ENCODE measurements at places on chromosomes 6 and 20. TPM values are rescaled to one million over a fixed set of nuclear protein-coding genes. Genes with fewer than 3 reads are reported as not detected.

DNA sequence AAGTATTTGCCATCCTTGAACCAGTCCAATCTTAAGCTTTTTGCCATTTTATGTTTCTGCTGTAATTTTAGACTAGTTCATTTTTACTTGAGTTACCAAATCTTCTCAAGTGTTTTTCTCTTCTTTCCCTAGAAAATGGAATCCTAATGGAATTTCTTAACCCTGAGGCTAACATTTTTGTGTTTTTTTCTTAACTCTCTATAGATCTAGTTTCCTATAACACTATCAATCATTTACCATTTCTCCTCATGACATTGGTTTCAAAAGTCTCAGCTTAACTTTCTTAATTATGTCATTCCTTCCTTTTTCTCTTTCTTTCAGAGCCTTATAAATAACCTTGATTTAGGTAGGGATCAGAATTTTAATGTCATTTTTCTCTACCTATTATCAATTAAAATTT lies 54.8 kb downstream of the SENP6 start:
- H3K36me3 ChIP-seq: no peaks in the 10 kb centered on the region
- H3K4me1 ChIP-seq: no peaks in the 10 kb centered on the region
- no peak for DNase-seq
- no peak overlapping the region for H3K4me3 ChIP-seq

GRCh38 chr20:51021067-51022025 lies 1.6 kb downstream of the KCNG1 start:
- DNase-seq: no peak
- H3K36me3 ChIP-seq: no peaks in the 10 kb centered on the region
- H3K4me3 ChIP-seq: no peak overlapping the region
- H3K4me1 ChIP-seq: no peaks in the 10 kb centered on the region
- H3K27me3 ChIP-seq: no peaks in the 10 kb centered on the region

DNA sequence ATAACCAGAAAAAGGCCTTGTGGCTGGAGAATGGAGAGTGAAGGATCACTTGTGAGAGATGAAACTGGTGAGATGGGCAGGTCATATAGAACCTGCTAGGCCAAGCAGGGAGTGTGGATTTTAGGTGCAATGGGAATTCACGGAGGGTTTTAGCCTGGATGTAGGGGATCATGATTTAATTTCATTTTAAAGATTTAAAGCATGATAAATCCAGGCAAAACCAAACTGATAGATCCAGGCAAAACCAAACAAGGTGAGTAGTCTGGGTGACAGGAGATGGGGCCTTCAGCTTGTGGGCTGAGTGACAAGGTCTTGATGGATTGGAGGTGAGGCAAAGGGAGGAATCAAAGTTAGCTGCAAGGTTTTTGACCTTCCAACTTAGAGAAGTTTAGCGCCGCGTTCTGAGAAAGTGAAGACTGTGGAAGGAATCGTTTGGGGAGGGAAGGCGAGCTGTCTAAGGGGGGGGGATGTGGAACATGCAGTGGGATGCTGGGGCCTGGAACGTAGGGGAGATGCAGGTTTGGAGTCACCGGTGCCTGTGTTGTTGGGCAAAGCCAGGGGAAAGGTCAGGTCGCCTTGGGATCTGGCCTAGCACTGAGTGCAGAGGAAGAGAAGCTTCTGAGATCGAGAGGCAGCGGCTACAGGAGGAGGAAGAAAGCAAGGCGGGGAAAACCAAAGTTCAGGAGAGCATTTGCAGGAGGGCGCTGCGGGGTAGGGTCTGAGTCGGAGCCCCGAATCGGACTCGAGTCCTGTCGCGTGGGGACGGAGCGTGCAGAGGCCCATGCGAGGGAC lies 1.3 kb upstream of the PLCG1 start:
- H3K4me3 ChIP-seq: peak overlapping the region; percentile 84
- no peak overlapping the region for H3K27ac ChIP-seq
- no peaks in the 10 kb centered on the region for H3K27me3 ChIP-seq
- H3K4me1 ChIP-seq: no peaks in the 10 kb centered on the region
- DNase-seq: no peak

DNA sequence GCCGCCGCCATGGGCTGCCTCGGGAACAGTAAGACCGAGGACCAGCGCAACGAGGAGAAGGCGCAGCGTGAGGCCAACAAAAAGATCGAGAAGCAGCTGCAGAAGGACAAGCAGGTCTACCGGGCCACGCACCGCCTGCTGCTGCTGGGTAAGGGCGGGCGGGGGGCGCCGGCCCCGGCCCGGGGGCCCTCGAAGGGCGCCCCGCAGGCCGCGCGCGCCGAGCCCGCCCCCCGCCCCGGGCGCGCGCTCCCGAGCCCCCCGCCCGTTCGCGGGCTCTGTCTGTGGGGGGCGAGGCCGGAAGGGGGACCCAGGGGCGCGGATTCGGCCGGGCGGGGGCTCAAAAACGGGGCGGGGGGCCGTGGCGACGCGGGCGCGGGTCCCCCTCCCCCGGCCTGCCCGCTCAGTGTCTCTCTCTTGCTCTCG lies 39.2 kb downstream of the GNAS start:
- H3K27ac ChIP-seq: peak overlapping the region; percentile 90
- DNase-seq: peak; percentile 76
- H3K27me3 ChIP-seq: no peaks in the 10 kb centered on the region
- H3K4me3 ChIP-seq: peak overlapping the region; percentile 85

BMP5 gene
- 0.45 TPM for total RNA-seq

- DNase-seq: no peak
- H3K27ac ChIP-seq: no peak overlapping the region
- no peaks in the 10 kb centered on the region for H3K27me3 ChIP-seq
- H3K36me3 ChIP-seq: no peaks in the 10 kb centered on the region
- H3K4me1 ChIP-seq: no peaks in the 10 kb centered on the region
Measured at GRCh38 chr6:120410586-120410985, 923.7 kb downstream of the TBC1D32 start.

SPATA25 gene
- 8.6 TPM for total RNA-seq

GRCh38 chr6:117603821-117604220 lies 1.5 kb upstream of the GOPC start:
- no peaks in the 10 kb centered on the region for H3K36me3 ChIP-seq
- no peak for DNase-seq
- H3K27ac ChIP-seq: no peak overlapping the region
- H3K4me3 ChIP-seq: no peak overlapping the region

- H3K27me3 ChIP-seq: no peaks in the 10 kb centered on the region
- no peaks in the 10 kb centered on the region for H3K36me3 ChIP-seq
- no peaks in the 10 kb centered on the region for H3K4me1 ChIP-seq
Measured at GRCh38 chr6:94417363-94417762, 998.0 kb upstream of the EPHA7 start.

Measured in aorta (tissue), 5 donors.